Smooth muscle cell of the brain vasculature (primary cell): ENCODE measurements at places on chromosomes 12 and 14.

- no peak for DNase-seq
These were observed 831 bp upstream of the RPS6KA5 start for GRCh38 chr14:91061056-91061887.

- DNase-seq = no peak
These were observed 586.8 kb upstream of the LMO3 start for GRCh38 chr12:17192721-17193120.

GRCh38 chr14:100019156-100019744 is 46.0 kb upstream of the EVL start:
- DNase-seq = no peak

- DNase-seq = no peak
These were observed 6.5 kb downstream of the NFE2 start for GRCh38 chr12:54294152-54294952.

- no peak for DNase-seq
These were observed 26.8 kb downstream of the AMN1 start for GRCh38 chr12:31702047-31702446.

- DNase-seq = no peak
These were observed 134.8 kb upstream of the FUT8 start for GRCh38 chr14:65277580-65278270.

DNA sequence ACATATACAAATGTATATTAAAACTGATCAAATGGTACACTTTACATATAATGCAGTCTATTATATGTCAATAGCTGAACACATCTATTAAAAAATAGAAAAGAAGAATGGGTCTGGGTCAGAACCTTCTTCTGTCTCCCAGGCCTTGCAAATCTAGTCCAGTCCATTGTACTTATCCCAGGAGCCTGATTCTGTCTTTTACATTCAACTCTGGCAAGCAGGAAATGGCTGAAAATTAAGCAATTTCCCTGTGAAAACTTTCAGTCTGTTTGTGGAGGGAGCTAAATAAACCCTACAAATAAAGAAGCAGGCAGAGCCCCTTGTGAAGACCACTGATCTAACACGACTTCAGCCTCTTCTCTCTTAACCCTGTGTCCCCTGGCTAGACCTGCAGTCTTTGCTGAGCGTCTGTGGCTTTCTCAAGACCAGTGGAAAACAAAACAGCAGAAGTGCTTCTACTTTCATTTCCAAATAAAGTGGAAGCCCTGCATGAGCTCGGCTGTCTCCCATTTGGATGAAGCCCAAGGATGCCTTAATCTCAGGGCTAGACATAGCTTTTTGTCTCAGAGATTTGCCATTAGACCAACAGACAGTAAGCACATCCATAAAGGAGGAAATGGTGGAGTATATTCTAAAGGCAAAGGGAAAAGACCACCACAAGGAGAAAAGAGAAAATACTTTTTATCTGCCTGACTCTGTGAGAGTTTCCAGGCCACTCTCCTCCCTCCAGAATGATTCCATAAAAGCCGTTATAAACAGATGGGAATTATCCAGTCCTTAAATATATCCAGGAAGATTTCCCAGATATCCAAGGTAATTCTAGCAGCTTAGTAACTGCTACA is 48.2 kb downstream of the CRACR2A start:
- DNase-seq = no peak

GRCh38 chr12:25123126-25123525 is 71.8 kb downstream of the DNAI7 start:
- no peak for DNase-seq
